Activated T-cell treated with anti-CD3 and anti-CD28 coated beads, Interleukin-2, amount 50 U/mL, for 4 hours (primary cell): ENCODE measurements at places on chromosomes 5 and 9. TPM values are rescaled to one million over a fixed set of nuclear protein-coding genes. Genes with fewer than 3 reads are reported as not detected.

The FCN2 gene
- not detected for total RNA-seq

The ITGA1 gene
- total RNA-seq, result 4.7 TPM

The HTR4 gene
- total RNA-seq, result not detected

The SECISBP2 gene
- total RNA-seq, result 35.1 TPM

The SPAAR gene
- total RNA-seq, result not detected

The SVEP1 gene
- total RNA-seq, result 0.03 TPM

The PTGER4 gene
- 115 TPM for total RNA-seq

The PCDHB7 gene
- total RNA-seq, result not detected
